ENCODE measurements at places on chromosomes 12 and 14.

- DNase-seq: no peak
These were observed 95.1 kb upstream of the ARID2 start for GRCh38 chr12:45634273-45634917.

GRCh38 chr14:22416193-22416592 lies 172.8 kb downstream of the DAD1 start:
- DNase-seq: no peak

DNA sequence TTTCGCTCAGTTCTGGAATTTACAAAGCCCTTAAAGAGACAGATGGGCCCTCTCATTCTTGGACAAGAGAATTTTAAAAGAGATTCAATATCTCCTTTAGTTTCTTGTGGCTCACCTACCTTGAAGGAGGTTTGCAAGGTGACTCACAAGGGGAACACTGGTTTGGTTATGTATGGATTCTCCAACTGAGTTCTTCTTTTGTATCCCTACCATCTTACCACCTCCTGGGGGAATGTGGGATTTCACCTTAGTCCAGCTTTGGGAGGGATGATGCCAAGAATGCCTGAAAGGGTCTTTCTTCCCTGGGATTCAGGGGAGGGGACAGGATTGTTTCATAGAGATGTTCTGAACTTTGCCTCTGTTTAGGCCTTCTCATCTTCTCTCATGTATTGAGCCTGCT lies 3.7 kb downstream of the PPP4R4 start:
- no peak for DNase-seq

- no peak for DNase-seq
These were observed 34.8 kb upstream of the MMP17 start for GRCh38 chr12:131793243-131794022.

DNA sequence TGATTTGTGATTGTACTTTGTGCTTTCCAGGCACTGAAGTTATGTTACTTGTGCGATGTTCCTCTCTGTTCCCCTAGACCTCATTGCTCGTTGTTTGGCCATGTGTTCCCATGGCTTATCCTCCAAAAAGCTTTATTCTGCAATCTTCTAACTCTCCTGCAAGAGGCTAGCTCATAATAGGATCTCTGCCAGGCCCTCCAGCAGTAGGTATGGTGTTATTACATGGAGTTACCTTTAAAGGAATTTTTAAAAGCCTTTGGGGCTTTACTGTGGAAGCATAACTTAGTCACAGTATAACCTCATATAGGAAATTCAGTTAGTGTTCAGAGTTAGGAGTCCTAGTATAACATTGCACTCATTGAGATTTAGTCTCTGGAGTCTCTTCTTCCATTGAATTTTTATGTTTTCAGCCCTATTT lies 292.3 kb downstream of the RAD51B start:
- DNase-seq: no peak

DNA sequence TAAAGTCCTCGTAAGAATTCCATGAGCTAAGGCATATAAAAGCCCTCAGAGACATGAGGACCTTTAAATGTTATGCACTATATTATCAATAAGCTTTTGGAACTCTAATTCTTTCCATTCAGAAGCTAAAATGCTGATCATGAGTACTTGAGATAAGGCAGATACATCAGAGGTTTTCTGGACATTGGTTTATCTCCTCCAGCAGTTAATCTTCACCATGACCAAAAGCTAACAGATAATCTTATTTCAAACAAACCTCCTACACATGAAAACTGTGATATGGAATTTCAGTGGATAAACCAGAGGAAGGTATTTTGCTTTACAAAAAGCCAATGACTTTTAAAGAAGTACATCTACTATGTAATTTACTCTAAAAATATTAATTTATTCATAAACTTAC lies 97.9 kb upstream of the BBS10 start:
- DNase-seq: no peak

GRCh38 chr12:101414533-101415119 lies 7.1 kb upstream of the ARL1 start:
- no peak for DNase-seq

- DNase-seq: no peak
These were observed 219.5 kb upstream of the TMEM132C start for GRCh38 chr12:128047266-128048060.
